ENCODE measurements at places on chromosomes 6 and 20. TPM values are rescaled to one million over a fixed set of nuclear protein-coding genes. Genes with fewer than 3 reads are reported as not detected.
A peak's percentile ranks its signal among the peaks of the same experiment; 100 is the strongest.

The TUBB2B gene
- total RNA-seq, result 23.1 TPM

The SSTR4 gene
- not detected for total RNA-seq

The MAP3K4 gene
- total RNA-seq, result 22.8 TPM

The RNF144B gene
- 20.0 TPM for total RNA-seq

DNA sequence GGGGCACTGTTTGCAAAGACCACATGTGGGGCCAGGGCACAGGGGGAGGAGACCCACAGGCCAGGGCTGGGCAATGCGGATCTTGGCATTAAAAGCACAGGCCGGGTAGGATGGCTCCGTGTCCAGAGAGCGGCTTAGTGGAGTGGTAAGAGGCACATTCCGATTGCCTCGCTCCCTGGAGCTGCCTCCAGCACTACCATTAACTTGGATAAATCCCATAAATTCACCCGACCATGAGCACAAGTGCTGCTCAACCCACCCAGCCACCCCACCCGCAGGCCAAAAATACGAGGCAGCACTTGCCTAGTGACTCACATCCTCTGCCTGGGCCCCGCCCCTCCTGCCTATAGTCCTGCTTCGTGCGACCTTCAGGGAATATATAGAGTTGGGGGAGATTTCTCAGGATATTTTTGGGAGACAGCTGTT is 67.5 kb upstream of the QKI start:
- peak overlapping the region; percentile 6 for H3K27ac ChIP-seq
- no peak overlapping the region for H3K4me3 ChIP-seq
- H3K36me3 ChIP-seq, result no peaks in the 10 kb centered on the region
- no peaks in the 10 kb centered on the region for H3K27me3 ChIP-seq
- no peak for DNase-seq
- peaks cover 11% of the 10 kb centered on the region for H3K4me1 ChIP-seq

DNA sequence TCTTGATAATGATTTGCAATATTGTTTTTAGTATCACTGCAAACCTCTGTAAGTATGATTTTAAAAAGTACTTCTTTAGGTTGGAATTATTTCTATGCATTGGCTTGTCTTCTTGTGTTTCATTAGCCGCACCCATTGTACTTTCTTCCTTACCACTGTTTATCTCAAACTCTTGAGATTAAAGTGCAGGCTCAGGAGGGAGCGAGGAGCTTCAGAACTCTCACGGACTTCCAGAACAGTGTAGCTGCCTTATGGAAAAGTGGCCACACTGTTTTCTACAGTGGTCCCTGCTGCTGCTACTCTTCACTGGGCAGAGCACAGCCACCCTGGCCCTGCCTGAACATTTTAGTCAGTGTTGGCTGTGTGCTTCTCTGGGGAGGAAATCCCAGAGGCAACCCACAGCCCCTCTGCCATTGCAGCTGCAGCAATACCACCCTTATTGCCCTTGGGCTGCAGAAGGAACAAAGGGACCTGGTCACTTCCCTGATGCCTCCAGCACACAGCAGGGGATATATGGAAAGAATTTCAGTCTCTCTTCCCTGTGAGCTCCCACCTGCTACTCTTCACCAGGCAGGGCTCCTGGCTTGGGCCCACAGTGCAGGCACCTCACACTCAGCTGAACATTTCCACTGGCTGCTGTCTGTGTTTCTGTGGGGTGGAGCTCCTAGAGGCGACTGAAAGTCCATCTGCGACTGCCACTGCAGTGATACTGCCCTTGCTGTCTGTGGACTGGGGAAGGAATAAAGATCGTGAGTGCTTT is 91.7 kb upstream of the MAP3K4 start:
- no peak for DNase-seq
- no peaks in the 10 kb centered on the region for H3K27me3 ChIP-seq
- H3K4me3 ChIP-seq, result no peak overlapping the region
- H3K36me3 ChIP-seq, result no peaks in the 10 kb centered on the region

GRCh38 chr6:87766211-87766610 is 64.2 kb upstream of the AKIRIN2 start:
- DNase-seq, result no peak
- H3K27me3 ChIP-seq, result no peaks in the 10 kb centered on the region
- no peak overlapping the region for H3K27ac ChIP-seq
- no peak overlapping the region for H3K4me3 ChIP-seq
- H3K36me3 ChIP-seq, result no peaks in the 10 kb centered on the region

DNA sequence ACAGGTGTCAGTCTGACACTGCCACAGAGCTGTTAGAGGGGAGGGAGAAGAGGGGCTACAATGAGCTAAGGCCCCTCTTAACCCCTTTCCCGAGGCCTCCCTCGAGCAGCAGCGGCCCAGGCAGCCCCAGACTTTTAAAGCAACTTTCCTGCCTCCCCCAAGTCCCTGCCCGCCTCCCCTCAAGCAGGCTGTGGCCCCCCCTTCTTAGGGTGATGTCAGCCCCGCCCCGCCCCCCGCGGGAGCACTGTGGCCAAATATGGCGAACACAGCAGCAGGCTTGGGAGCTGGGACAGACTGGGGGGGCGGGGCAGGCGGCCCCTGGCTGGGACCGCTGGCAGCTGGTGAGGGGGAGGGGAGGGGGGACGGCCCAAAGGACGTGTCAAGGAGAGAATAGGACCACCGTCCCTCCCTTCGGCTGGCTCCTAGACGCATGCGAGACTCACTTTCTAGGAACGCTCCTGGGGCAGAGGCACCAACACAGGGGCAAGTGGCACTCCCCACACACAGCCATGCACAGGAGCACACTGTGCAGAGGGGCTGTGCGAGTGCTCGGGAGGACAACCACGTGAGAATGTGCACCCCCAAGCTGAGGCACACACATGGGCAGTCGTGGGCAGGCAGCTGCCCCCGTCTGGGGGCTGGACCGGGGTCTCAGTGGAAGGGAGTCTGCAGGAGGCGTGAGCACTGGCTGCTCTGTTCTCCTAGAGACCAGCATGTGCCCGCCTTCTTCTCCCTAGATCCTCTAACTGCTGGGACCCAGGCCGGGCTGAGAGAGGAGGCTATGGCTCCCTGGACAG is 6.7 kb downstream of the TEAD3 start:
- H3K4me1 ChIP-seq, result peaks cover 100% of the 10 kb centered on the region
- H3K27ac ChIP-seq, result peak overlapping the region; percentile 99
- DNase-seq, result no peak
- no peaks in the 10 kb centered on the region for H3K36me3 ChIP-seq
- no peaks in the 10 kb centered on the region for H3K27me3 ChIP-seq

DNA sequence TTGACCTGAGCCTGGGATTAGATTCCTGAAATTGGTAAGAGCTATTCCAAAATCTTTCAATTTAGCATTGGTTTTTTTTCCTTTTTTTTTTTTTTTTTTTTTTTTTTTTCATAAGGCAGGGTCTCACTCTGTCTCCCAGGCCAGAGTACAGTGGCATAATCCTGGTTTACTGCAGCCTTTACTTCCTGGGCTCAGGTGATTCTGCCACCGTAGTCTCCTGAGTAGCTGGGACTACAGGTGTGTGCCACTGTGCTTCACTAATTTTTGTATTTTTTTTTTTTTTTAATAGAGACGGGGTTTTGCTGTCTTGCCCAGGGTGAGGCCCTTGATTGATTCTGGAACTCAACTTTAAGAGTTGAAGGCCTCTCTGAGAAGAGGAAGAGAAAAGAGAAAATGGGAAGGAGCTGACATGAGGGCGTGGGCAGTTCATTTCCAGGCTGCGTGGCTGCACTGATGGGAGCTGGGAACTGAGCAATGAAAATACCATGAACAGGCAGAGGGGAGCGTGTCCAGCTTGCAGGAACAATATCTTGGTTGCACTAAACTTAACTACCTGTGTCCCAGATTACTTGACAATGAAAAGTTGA is 24.6 kb downstream of the KDM1B start:
- H3K4me3 ChIP-seq, result no peak overlapping the region
- H3K27ac ChIP-seq, result no peak overlapping the region
- H3K36me3 ChIP-seq, result peaks cover 12% of the 10 kb centered on the region
- H3K27me3 ChIP-seq, result no peaks in the 10 kb centered on the region
- no peaks in the 10 kb centered on the region for H3K4me1 ChIP-seq

DNA sequence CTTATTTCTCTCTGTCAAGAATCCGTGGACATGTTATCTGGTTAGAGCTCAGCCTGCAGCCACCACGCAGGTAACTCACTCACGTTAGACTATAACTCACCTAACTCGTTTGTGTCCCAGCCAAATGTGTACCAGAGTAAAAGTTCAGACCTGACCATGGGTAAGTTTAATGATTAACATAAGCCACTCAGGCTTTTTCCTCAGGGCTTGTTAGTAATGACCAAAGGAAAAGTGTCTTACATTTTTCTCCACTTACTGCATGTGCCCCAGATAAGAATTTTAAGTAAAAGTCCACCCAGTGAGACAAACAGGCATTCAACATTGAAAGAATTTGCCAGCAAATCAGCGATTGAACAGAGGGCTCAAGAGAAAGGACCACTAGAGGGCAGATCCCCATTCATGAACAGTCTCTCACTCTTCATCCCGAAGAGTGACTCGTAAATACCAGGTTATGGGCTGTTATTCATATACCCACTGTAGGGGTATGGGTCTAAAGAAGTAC is at the start of gene PKHD1:
Gene PKHD1, minus strand, starts transcription at position 116 of the 502 bp plus-strand sequence. CDS start 2,680 bp downstream, outside the sequence.
- H3K36me3 ChIP-seq, result no peaks in the 10 kb centered on the region
- H3K4me1 ChIP-seq, result no peaks in the 10 kb centered on the region
- H3K27ac ChIP-seq, result no peak within 1 kb of the TSS
- no peak for DNase-seq
- H3K27me3 ChIP-seq, result no peaks in the 10 kb centered on the region

DNA sequence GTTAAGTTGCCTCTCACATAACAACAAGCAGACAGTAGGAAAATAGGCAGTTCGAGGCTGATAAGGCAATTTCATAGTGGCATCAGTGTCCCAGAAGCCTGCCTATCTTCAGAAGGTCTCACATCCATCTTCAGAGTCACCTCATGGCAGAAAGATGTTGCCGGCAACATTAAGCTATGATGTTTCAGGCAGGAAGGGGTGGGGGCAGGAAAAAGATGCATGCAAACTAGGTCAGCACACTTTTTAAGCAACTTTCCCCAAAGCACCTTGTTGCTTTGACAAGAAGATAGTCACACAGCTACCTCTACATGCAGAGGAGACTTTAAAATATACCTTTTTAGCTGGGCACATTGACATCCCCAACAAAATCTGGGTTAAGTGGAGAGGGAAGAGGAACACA is 43.2 kb upstream of the SMIM8 start:
- DNase-seq, result no peak
- H3K27ac ChIP-seq, result no peak overlapping the region
- H3K4me1 ChIP-seq, result no peaks in the 10 kb centered on the region
- H3K36me3 ChIP-seq, result no peaks in the 10 kb centered on the region
- no peak overlapping the region for H3K4me3 ChIP-seq

GRCh38 chr6:144555066-144555465 is 269.9 kb downstream of the UTRN start:
- H3K4me1 ChIP-seq, result no peaks in the 10 kb centered on the region
- no peaks in the 10 kb centered on the region for H3K36me3 ChIP-seq
- no peak for DNase-seq
- no peak overlapping the region for H3K4me3 ChIP-seq

DNA sequence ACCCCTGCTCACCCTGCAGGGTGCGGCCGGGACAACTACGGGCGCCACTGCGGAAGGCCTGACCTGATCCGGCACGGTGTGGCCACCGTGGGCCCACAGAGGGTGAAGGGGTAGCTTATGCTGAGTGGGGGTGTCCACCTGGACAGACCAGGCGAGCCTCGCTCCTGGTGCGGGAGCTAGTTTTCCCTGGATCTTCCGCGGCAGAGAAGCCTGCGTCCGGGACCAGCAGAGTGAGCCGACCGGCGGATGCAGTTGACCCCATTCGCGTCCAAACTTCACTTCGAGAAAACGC is 38.2 kb downstream of the NCR2 start:
- peak; percentile 78 for DNase-seq
- peak overlapping the region; percentile 1 for H3K4me3 ChIP-seq
- peaks cover 58% of the 10 kb centered on the region for H3K4me1 ChIP-seq
- H3K27ac ChIP-seq, result no peak overlapping the region
- peaks cover 87% of the 10 kb centered on the region for H3K27me3 ChIP-seq

- no peak overlapping the region for H3K4me3 ChIP-seq
- no peaks in the 10 kb centered on the region for H3K4me1 ChIP-seq
- no peaks in the 10 kb centered on the region for H3K27me3 ChIP-seq
- no peaks in the 10 kb centered on the region for H3K36me3 ChIP-seq
- DNase-seq, result no peak
- H3K27ac ChIP-seq, result no peak overlapping the region
Measured at GRCh38 chr6:103675807-103676406, 1183.8 kb downstream of the HACE1 start.

DNA sequence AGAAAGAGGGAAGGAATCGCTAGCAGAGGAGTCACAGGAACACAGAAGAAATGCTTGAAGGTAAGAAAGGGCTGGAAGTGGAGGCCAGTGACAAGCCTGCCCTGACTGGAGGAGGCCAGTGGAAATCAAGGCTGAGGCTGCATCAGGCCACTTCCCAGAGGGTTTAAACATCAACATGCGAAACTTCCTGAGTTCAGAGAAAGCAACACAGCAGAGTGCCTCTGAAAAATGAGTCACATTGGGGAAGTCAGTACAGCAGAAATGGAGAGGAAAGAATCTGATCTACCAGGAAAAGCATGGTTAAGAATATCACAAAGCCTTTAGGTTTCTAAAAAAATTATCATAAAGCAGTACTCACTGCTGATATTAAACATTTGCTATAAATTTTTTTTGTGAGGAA is 23.3 kb downstream of the NAPB start:
- no peaks in the 10 kb centered on the region for H3K27me3 ChIP-seq
- no peak overlapping the region for H3K4me3 ChIP-seq
- peak; percentile 45 for DNase-seq
- H3K27ac ChIP-seq, result no peak overlapping the region
- H3K36me3 ChIP-seq, result peaks cover 49% of the 10 kb centered on the region

DNA sequence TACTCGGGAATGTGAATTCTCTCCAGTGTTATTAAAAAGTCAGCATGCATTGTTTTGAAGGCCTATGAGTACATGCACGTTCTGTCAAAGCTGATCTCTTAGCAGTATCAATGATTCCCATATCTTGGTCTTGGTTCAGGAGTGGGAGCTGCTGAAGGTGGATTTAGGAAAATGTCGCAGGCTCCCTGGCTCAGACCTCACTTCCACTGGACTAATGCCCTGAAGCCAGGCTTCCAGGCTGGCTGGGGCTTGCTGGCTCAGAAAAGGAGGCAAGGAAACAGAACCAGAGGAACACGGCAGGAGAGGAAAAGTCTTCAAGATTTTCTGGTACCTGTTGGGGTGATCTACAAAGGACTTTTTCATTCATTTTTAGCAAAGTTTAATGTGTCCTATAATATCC is 81.6 kb downstream of the OLIG3 start:
- H3K36me3 ChIP-seq, result no peaks in the 10 kb centered on the region
- H3K27ac ChIP-seq, result no peak overlapping the region

GRCh38 chr6:150924808-150925589 is 59.5 kb downstream of the MTHFD1L start:
- H3K4me1 ChIP-seq, result no peaks in the 10 kb centered on the region
- H3K36me3 ChIP-seq, result peaks cover 5% of the 10 kb centered on the region
- no peak for DNase-seq
- no peak overlapping the region for H3K4me3 ChIP-seq
- no peak overlapping the region for H3K27ac ChIP-seq

Data from esophagus muscularis mucosa (tissue), 4 donors.